Right renal pelvis (tissue), 4 donors: ENCODE measurements at places on chromosomes 13 and 19.

DNA sequence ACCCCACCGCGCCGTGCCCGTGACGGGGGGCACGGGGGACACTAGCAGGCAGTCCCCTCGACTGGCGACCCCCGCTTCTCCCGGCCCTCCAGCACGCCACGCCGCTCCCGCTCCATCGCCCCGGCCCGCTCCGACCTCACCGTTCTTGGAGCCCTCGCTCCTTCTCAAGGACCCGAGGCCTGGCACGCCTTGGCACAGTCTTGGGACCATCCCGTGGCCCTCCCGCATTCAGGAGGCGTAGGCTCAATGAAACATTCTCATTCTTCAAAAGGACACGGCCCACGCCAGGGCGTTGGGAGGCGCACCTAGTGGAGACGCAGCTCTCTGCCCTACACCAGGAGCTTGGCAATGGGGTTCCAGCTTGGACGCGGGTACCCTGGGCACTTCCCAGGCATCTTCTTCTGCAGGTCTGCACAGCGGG, 473 bp upstream of the CERS1 start:
- DNase-seq, result no peak

DNA sequence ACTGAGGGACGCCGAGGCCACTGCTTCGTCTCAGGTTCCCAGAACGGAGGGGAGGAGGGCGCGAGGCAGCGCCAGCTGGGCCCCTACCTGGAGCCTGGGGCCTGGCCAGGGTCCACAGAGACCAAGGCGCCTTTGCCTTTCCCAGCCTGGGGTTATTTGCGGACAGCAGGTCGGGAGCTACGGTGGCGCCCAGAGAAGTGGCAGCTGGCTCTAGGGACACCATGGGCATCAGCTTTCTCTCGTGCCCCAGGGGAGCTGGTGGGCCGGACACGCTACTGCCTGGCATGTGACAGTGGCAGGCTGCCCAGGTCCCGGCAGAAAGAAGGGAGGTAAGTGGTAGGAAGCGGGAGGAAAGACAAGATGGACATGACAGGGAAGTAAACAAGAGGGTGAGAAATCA, 19.0 kb downstream of the AKT2 start:
- no peak for DNase-seq

GRCh38 chr13:66805657-66806056, 424.5 kb downstream of the PCDH9 start:
- DNase-seq, result no peak

- no peak for DNase-seq
Measured at GRCh38 chr19:36652958-36653357, 13.7 kb downstream of the ZNF461 start.

- peak; percentile 40 for DNase-seq
Measured at GRCh38 chr13:107205318-107206104, 637.6 kb upstream of the ARGLU1 start.

GRCh38 chr19:1584500-1585242, 8.0 kb downstream of the MBD3 start:
- DNase-seq, result no peak

DNA sequence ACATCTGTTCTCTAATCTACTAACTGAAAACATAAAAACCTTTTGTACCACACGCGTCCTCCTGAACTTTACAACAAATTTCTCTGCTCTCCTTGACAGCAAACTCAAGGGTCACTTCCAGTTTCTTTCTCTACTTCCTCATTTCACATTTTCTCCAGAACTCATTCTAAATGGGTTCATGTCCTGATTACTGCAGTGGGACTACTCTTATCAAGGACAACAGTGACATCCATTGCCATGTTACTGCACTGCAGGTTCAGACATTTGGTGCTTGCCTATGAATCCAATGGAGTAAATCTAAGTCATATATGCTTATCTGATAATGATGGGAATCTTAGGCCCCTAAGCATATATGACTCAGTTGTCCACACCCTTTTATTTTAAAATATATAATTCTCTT, 35.3 kb downstream of the FPR3 start:
- DNase-seq, result no peak

GRCh38 chr19:18800636-18801035, 9.5 kb upstream of the COMP start:
- DNase-seq, result no peak

DNA sequence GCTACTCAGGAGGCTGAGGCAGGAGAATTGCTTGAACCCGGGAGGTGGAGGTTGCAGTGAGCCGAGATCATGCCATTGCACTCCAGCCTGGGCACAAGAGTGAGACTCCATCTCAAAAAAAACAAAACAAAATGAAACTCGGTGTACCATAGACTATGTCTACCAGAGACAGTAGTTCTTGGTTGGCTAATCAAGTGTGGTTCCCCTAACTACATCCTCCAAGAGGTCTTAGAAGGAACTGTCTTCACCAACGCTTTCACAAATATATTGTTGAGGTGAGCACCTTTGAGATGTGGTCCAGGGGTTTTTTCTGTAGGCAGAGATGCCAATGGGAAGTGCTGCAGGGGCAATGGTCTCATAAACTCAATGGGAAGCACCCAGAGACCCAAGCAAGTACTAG, 48.0 kb downstream of the RFC3 start:
- no peak for DNase-seq

- DNase-seq, result no peak
Measured at GRCh38 chr13:32142956-32143375, 111.4 kb downstream of the FRY start.

GRCh38 chr19:11982526-11982925, 17.7 kb downstream of the ZNF763 start:
- DNase-seq, result no peak

GRCh38 chr19:44776402-44777096, 1.1 kb upstream of the CBLC start:
- DNase-seq, result no peak

DNA sequence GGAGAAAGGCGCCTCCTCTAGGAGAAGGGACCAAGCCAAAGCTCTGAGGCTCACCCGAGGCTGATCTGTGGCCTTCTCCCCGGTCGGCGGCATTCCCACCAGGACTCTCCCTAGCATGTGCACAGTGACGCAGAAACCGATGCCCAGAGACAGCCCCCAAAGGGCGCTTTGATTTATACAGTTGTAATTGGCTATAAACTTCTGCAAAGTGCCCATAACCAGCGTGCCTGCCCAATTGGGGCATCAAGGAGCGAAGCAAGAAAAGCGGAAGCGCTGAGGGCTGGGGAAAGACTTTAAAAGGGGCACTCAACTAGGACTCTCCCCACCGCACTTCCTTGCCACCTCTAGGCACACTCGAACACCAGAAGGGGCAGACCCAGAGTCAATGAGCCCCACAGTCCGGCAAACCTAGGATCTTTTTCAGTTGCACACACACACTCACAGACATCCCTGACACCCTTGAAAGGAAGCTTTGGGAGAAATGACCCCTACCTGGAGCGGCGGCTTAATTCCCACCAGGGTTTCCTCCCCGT, 1.8 kb downstream of the CDX2 start:
- DNase-seq, result no peak

- DNase-seq, result no peak
Measured at GRCh38 chr13:39835253-39835652, 179.8 kb downstream of the COG6 start.

GRCh38 chr13:113051641-113052040, 54.0 kb upstream of the F7 start:
- no peak for DNase-seq

DNA sequence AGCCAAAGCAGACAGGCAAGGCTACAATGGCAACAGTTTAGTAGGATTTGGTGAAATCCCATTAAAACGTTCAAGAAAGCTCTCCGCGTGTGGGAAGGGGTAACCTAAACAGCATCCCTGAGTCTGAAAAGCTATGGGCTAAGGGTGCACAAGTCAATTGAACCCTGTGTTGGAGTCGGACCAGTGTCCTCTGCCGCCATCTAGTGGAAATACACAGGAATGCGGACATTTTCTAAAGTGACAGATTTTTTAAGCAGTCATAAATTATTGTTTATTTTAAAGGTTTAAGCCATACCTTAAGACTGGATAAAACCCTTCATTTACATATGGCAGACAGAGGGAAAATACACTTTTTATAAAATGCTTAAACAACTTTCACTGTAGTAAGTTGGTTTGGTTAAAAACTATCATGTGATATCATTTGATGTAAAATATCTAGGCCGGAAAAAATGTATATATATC, 26.5 kb upstream of the LSM14A start:
- peak; percentile 36 for DNase-seq

GRCh38 chr13:112254061-112254818, 121.9 kb upstream of the SPACA7 start:
- no peak for DNase-seq

GRCh38 chr13:96781141-96781540, 213.1 kb downstream of the OXGR1 start:
- DNase-seq, result no peak

DNA sequence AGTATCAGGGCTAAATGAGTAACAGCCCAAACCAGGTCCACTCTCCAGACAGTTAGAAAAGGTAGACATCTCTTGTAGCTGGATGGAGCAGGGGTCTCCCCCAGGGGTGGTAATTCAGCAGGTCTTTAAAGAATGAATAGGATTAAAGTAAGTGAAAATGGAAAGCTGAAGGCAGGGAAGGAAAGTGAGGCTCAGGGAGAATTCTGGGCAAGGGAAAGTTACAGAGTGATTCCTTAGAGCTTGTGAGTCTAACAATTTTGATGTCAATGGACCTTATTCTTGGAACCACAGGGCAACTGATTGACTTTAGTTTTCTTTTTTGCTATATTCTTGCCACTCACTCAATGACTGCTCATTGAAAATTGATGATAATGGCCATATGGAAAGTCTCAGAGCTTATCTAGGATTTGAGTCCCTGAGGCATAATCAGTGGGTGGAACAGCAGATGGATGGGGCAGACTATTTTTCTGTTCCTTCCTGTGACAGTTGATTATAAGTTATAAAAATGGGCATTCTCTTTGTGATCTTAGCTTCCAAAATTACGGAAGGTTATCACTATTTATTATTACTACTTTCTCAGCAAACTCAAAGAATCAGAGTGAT, 76.9 kb downstream of the LRCH1 start:
- no peak for DNase-seq

GRCh38 chr19:2121416-2122051, 24.8 kb downstream of the IZUMO4 start:
- no peak for DNase-seq

DNA sequence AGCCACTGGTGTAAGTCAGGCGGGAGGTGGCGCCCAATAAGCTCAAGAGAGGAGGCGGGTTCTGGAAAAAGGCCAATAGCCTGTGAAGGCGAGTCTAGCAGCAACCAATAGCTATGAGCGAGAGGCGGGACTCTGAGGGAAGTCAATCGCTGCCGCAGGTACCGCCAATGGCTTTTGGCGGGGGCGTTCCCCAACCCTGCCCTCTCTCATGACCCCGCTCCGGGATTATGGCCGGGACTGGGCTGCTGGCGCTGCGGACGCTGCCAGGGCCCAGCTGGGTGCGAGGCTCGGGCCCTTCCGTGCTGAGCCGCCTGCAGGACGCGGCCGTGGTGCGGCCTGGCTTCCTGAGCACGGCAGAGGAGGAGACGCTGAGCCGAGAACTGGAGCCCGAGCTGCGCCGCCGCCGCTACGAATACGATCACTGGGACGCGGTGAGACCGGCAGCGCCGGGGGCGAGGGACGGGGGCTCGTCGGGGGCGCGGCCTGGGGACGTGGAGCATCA, at the start of gene ALKBH7:
TSS of gene ALKBH7 (plus strand) at position 201 of the 502 bp plus-strand sequence. CDS start at position 228, 27 bp downstream.
- peak; percentile 100 for DNase-seq

DNA sequence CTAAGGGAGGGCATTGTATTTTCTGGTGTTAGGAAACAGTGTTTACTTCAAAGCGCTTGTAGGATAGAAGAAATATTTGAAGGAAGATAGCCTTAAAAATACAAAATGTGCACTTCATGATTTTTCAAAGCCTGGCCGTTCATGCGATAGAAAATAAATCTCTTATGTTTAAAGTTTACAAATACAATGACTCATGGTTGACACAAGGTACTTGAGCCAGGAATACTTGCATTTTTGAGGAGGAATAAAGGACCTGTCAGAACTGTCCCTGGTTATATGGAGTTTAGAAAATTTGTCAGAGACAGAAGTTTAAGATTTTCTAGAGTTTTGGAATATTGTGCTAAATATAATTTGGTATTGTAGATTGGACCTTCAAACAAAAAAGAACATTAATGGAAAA, 1223.2 kb upstream of the SLC10A2 start:
- DNase-seq, result no peak

DNA sequence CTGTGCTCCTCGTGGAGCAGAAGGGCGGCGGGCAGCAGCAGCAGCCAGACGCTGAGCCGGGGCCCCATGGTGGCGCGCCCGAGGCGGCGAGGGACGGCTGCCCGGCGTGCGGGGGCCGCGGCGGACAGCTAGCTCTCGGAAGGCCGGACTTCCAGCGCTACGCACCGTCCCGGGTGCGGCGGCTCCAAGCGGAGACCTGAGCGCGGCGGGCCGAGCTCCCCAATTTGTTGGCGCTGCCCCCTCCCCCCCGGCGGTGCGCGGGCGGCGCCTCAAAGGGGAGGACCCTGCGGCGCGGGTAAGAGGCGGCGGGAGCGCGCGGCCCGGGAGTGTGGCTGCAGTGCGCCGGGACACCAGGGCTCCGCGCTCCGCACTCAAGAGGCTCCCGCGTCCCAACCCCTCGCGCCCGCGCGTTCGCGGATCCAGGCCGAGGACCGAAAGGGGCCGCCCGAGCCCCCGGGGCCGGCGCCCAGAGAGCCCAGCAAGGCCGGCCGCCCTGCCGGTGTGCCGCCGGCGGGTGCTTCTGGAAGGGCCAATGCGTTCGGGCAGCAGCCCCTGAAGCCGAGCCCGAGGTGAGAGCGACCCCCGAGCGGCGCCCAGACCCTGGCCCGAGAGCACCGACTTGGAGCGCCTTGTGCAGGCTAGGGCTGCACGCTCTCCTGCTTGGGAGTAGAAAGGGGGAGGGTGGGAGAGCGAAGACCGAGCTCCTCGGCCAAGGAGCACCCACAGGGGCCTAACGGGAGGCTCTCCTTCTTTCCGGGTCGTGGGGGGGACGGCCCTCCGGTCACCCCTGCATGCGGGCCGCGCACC, at the start of the genes COL4A1 and COL4A2:
TSS of gene COL4A1 (minus strand) at position 198 of the 807 bp plus-strand sequence. CDS start at position 68, 130 bp downstream.
TSS of gene COL4A2 (plus strand) at position 325 of the 807 bp plus-strand sequence. CDS start 620 bp downstream, outside the sequence.
- DNase-seq, result no peak

GRCh38 chr19:23957660-23958281, 43.1 kb downstream of the ZNF726 start:
- DNase-seq, result no peak

DNA sequence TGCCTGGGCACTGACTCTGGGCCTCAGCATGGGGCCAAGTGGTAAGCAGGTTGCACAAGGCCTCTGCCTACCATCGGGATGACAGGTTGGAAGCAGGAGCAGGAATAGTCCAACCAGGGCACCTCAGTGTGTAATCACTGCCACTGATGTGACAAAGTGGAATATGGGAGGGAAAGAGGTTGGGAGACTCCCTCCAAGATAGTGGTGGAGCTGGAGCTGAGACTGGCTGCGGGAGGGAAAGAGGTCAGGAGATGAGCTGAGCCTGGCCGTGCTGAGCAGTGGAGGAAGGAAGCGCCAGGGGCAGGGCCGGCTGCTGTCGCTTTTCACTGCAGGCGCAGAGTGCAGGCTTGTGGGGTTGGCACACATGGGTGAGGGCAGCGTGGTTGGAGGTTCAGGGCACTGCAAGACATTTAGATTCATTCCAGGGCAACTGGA, 6.8 kb downstream of the UPF3A start:
- no peak for DNase-seq
